ENCODE measurements at places on chromosomes 7 and 10.

- no peak for DNase-seq
Measured at GRCh38 chr7:28362182-28362581, 50.1 kb upstream of the CREB5 start.

DNA sequence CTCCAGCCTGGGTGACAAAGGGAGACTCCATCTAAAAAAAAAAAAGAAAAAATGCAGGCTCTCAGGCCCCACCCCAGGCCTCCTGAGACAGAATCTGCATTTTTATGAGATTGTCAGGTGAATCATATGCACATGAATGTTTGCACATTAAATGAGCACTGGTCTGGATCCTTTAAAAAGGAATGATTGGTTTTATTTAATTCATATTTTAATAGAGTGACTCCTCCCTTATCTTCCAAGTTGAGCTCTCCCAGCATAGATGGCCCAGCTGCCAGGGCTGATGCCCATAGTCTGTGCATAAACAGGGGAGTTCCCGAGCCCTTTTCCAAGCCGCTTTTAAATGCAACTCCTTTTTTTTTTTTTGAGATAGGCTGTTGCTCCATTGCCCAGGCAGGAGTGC is 28.5 kb downstream of the CUX1 start:
- no peak for DNase-seq

GRCh38 chr7:76193466-76193865 is 8.2 kb upstream of the SRRM3 start:
- DNase-seq, result no peak

GRCh38 chr10:10818082-10818481 is 199.6 kb upstream of the CELF2 start:
- no peak for DNase-seq

GRCh38 chr10:84522612-84523462 is 194.4 kb downstream of the CCSER2 start:
- DNase-seq, result no peak
